ENCODE measurements at places on chromosomes 4 and X. TPM values are rescaled to one million over a fixed set of nuclear protein-coding genes. Genes with fewer than 3 reads are reported as not detected.

The NUDT11 gene
- total RNA-seq, result not detected

The MTMR8 gene
- total RNA-seq, result 0.50 TPM

The LAMTOR3 gene
- 36.0 TPM for total RNA-seq

The TCEANC gene
- total RNA-seq, result 3.9 TPM

The PLAC8 gene
- total RNA-seq, result 0.83 TPM

The GAGE12J gene
- total RNA-seq, result not detected

The VCX3B gene
- not detected for total RNA-seq

The NSG1 gene
- total RNA-seq, result 2.2 TPM

The FAM149A gene
- total RNA-seq, result 6.7 TPM

The GLRA2 gene
- total RNA-seq, result not detected

The EPGN gene
- total RNA-seq, result not detected

The RRH gene
- not detected for total RNA-seq

The CLCN4 gene
- total RNA-seq, result 30.2 TPM

The PAGE2 gene
- not detected for total RNA-seq

The CENPI gene
- 0.24 TPM for total RNA-seq

The TDO2 gene
- total RNA-seq, result 0.18 TPM

The ADGRG2 gene
- 0.35 TPM for total RNA-seq

The CENPVL1 gene
- not detected for total RNA-seq

The PYURF gene
- 55.7 TPM for total RNA-seq

The NLGN3 gene
- total RNA-seq, result 0.64 TPM

The GAGE12H gene
- not detected for total RNA-seq

The ZCCHC18 gene
- total RNA-seq, result 0.42 TPM

The GJB1 gene
- total RNA-seq, result not detected

The TEX13D gene
- total RNA-seq, result not detected

The P2RY8 gene
- 3.3 TPM for total RNA-seq

The GPR50 gene
- total RNA-seq, result not detected

The SOX3 gene
- not detected for total RNA-seq

The MAGEA1 gene
- not detected for total RNA-seq

The TBC1D8B gene
- 2.2 TPM for total RNA-seq

The TRIML2 gene
- not detected for total RNA-seq

The GPR82 gene
- total RNA-seq, result 0.08 TPM

The NSD2 gene
- total RNA-seq, result 29.9 TPM

The KIAA1210 gene
- total RNA-seq, result 0.14 TPM

The PNMA6A gene
- 1.1 TPM for total RNA-seq

The ADH1B gene
- total RNA-seq, result 9.3 TPM

The DCX gene
- total RNA-seq, result 0.04 TPM

The TBX22 gene
- total RNA-seq, result not detected

The ART3 gene
- total RNA-seq, result 38.9 TPM

The PAGE1 gene
- total RNA-seq, result not detected

The ANTXR2 gene
- total RNA-seq, result 76.7 TPM

The CFAP47 gene
- not detected for total RNA-seq

All from heart left ventricle (tissue), 16 donors.